ENCODE measurements at places on chromosomes 12 and 14.

DNA sequence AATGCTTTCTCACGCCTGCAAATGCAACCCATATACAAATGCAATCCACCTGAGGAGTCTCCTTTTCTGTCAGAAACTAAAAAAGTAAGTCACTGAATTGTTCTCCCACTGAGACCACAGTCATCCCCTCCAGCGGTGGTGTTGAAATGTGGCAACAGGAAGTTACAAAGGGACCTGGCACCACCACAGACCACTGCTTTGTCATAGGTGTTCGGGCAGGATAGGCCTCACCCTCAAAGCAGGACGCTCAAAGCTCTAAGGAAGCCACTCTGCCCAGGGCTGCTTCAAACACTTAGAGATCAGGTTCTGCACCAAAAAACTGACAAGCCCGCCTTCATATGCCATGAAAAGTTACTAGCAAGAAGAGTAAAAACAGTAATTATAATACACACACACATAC, 11.3 kb downstream of the PHLDA1 start:
- DNase-seq = no peak

DNA sequence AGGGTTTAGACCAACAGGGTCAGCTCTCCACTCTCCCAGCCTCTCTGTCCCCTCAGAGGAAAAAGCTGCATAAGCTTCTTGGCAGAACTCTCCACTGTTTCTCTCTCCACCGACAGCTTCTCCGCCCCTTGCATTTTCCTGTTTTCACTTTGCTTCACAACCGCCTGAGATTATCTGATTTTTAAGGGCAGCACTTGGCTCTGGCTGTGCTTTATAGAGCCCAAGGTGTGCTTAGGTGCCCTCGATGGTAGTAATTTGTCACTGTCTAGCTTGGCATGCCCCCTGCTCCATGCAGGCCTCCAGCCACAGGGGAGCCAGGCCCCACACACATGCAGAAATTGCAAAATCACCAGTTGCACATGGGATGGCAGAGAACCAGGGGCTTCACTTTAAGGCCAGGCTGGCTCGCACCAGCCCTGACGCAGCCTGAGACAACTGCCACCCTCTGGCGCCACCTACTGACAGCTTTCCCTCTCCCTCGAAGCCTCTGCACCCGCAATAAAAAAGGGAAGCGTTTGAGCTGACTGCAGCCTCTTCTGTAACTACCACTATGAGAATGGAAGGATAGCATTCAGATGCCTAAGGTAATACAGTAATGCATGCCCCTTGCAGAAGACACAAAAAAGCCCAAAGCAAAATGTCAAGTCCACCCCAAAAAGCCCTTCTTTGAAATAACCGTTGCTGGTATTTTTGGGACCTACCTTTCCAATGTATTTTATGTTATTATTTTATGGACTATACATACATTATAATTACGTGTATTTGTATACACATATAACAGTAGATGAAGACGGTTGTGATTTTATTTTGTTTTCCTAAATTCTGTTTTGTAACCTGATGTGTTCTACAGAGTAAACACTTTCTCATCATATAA, 32.0 kb upstream of the RIMBP2 start:
- DNase-seq = peak; percentile 68

GRCh38 chr12:87280893-87281292, 748.3 kb downstream of the C12orf50 start:
- no peak for DNase-seq

DNA sequence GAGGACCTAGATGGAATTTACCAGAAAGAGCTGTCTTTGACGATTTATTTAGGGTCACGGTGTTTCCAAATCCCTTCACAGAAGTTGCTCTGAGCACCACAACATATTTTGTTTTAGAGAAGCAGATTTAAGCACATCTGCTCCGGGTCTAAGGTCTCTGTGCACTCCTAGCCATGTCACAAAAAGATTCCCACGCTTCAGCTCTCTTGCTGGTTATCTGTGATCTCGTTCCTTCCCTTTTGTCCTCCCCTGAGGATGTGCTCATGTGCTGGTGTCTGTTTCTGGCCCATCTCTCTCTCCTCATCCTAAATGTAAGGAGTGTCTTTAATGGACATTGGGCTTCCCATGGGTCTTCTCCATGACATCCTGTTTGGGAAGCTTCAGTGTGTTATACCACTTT, 53.7 kb upstream of the GNPNAT1 start:
- DNase-seq = no peak

DNA sequence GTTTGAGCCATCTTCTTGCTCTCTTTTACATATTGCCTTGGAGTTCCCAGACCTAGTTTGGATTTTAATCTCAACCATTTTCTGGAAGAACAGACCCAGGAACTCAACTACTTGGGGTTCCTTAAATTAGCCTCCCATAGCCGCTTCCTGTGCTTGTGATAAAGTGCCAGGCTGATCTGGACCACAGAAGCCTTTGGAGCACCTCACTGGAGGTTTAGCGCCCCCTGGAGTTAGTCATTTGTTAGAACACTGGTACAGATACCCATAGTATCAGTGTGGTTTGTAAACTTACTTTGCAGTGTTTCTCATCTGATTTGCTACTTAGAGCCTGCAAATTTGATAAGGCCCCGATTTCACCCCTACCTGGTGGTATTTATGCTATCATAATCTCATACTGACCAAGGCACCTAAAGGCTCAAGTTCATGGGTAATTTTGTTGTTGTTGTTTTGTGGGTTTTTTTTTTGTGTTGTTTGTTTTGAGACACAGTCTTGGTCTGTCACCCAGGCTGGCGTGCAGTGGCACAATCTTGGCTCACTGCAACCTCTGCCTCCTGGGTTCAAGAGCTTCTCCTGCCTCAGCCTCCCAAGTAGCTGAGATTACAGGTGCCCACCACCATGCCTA, 3.7 kb downstream of the UNC119B start:
- peak; percentile 89 for DNase-seq

DNA sequence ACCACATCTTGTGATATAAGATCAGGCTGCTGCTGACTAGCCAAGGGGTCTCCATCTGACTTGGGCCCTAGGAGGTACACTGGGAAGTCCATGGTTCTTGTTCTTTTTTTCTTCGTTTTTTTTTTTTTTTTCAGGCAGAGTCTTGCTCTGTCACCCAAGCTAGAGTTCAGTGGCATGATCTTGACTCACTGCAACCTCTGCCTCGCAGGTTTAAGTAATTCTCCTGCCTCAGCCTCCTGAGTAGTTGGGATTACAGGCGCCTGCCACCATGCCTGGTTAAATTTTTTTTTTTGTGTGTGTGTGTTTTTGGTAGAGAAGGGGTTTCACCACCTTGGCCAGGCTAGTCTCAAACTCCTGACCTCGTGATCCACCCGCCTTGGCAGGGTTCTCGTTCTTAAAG, 178.2 kb downstream of the RMST start:
- no peak for DNase-seq

DNA sequence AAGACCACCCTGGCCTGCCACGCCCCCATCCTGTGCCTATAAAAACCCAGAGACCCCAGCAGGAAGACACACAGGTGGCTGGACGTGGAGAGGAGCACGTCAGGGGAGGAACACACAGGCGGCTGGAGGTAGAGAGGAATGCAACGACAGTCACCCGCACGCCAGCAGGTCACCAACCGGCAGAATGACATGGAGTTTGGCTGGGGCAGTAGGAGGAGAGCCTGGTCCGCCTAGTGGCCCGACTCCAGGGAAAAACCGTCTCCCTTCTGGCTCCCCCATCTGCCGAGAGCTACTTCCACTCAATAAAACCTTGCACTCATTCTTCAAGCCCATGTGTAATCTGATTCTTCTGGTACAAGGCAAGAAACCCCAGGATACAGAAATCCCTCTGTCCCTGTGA, 62.7 kb upstream of the KCNH3 start:
- DNase-seq = no peak

DNA sequence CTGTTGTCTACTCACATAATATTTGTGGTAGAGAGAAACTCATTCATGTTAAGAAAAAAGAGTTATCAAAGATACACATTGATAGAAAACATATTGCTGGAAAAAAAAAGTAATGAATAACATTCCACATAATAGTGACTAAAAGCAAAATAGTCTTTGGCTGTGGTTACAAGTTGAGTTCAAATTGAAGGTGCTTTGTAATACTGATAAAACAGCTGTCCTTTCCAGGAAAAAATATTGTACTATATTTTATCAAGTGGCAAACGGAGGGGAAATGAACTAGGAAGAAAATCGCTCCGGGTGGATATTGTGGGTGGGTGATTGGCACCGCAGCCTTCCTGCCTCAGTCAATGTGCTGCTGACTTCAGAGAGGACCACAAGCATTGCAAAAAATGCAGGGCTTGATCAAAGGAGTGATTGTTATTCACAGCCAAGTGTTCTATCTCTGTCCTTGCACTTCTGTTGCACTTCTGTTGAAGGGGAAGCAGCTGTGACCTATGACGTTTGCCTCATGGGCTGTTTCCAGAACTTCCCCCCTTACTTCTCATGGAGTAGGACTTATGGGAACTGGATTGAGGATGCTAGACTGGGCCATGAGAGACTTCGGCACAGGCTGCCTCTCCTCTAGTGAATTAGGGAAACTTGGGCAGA, 114.4 kb downstream of the VRK1 start:
- no peak for DNase-seq

DNA sequence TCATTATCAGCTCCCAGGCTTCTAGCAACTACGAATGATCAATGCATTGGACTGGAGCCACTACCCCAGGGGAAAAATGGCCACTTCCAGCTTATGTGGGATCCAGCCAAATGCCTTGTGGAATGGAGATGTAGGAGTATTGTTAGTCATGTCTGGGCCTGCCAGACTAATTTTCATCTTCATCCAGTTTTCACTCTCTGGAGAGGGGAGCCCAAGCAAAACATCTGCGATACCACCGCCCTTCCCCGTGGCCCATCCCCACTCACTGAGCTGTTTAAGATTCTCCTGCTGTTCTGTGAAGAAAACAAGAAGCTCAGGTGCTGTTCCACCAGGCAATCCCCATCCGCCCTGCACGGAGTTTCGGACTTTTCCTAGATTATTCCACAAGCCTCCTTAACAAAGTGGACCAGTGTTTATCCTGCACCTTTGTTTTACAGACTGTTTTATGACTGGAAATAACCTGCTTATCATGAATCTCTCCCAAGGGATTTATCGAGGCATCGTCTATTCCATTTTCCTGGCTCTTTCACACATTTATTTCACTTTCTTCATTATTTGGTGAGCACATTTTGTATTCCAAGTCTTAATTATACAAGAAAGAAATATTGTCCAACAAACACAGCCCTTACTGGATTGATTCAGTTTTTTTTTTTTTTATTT, 35.5 kb upstream of the MAX start:
- peak; percentile 18 for DNase-seq

- no peak for DNase-seq
Observed at GRCh38 chr14:102321456-102322422, 2.2 kb downstream of the ZNF839 start.

DNA sequence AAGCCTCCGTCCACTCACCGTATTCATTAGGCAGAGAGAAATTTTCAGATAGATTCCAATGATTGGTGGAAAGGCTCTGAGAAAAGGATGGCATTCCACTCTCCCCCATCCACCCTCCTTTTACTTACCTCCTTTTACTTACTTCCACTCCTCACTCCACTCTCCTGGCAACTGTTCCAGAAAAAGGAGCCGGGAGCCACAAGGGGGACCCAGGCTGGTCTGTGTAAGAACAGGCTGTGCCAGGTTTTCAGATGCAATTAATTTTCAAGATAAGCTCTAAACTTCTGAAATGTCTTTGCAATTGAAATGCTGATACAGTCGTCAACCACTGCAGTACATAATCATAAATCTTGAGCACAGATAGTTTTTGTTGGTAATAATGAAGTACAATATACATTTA, 248.8 kb downstream of the ANO6 start:
- peak; percentile 56 for DNase-seq

GRCh38 chr14:104108570-104109541, 23.4 kb downstream of the ASPG start:
- DNase-seq = no peak

- no peak for DNase-seq
Observed at GRCh38 chr14:31068235-31068634, 42.1 kb upstream of the STRN3 start.

DNA sequence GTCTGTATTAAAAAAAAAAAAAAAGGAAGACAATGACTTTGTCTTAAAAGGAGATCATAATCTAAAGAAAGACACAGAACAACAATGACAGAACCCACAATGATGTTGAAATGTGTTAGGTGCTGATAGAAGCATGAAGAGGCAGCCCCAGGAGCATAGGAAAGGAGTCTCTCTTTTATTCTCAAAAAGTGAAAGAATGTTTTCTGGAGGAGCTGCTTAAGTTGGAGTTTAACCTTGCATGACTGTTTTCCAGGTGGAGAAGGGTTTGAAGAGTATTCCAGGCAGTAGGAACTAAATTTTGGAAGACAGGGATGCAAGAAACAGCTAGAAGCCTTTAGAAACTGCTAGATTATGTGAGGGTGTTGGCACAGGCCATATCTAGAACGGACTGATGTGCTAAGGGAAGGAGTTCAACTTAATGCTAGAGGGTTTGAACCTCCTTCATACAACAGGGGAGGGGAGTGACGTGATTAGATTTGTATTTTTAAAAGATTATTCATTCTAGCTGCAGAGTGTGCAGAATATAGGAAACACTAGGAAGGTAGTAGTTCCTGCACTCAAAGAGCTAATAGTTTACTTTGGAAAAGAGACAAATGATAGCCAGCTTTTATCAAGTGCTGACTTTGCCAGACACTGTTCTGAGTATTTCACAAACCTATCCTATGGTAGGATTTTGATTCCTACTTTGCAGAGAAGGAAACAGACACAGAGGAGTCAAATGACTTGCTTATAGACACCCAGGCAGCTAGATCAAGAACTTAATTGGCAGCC, 4.6 kb upstream of the RPL6 start:
- DNase-seq = no peak

- no peak for DNase-seq
Observed at GRCh38 chr12:92778525-92778924, 75.7 kb downstream of the PLEKHG7 start.

DNA sequence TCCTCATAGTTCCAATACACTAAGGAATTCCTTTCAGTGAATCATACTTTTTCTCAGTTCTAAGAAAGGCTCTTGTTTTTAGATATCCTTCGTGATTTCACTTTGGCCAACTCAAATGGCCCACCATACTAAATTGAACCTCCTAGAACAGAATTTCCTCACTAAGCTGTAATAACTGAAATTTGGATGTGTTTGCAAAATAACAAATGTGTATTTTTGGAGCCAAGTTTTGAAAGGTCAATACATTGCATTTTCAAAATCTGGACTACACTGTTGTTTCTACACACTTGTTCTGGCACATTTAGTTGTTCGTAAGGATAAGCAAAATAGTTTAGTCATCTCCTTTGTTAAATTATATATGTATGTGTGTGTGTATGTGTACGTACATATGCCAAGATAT, 439.0 kb upstream of the STXBP6 start:
- no peak for DNase-seq

DNA sequence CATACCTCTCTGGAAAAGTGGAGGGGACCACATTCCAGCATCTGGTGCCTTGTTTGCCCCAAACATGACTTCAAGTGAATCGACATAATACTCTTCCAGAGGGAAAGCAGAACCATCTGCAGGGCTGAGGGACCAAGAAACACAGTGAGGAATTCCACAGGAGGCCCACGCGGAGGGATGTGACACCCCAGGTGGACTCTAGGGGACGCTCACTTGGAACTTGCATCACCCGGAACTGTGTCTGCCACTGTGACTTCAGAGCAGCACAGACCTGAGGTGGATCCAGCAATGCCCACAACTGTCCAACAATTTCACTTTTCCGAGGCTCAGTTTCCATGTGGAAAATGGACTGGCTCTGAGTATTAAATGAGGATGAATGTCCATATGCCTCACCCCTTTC, 14.3 kb upstream of the CLMN start:
- DNase-seq = peak; percentile 5
